ENCODE measurements at places on chromosomes 5 and 9.

DNA sequence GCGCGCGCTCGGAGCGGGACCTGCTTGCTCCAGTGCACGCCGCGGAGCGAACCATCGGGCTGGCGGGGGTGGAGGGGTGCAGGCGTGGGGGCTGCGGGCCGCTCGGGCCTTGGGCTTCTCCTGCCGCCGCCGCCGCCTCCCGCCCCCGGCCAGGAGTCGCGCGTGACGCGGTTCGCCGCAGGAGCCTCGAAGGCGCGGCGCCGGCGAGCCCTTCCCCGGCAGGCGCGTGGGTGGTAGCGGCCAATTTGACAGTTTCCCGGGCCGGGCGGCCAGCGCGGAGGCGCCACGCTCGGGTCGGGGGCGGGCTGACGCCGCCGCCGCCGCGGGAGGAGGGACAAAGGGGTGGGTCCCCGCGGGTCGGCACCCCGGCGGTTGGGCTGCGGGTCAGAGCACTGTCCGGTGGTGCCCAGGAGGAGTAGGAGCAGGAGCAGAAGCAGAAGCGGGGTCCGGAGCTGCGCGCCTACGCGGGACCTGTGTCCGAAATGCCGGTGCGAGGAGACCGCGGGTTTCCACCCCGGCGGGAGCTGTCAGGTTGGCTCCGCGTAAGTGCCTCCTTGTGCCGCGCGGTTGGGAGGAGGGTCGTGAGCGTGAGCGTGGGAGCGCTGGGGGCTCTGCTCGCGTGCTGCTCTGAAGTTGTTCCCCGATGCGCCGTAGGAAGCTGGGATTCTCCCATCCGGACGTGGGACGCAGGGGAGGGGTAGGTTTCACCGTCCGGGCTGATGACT, at the start of gene TJP2:
Gene TJP2, plus strand, starts transcription at position 387 of the 725 bp plus-strand sequence. Its CDS starts 96 bp downstream, at position 483.
- no peak for DNase-seq

DNA sequence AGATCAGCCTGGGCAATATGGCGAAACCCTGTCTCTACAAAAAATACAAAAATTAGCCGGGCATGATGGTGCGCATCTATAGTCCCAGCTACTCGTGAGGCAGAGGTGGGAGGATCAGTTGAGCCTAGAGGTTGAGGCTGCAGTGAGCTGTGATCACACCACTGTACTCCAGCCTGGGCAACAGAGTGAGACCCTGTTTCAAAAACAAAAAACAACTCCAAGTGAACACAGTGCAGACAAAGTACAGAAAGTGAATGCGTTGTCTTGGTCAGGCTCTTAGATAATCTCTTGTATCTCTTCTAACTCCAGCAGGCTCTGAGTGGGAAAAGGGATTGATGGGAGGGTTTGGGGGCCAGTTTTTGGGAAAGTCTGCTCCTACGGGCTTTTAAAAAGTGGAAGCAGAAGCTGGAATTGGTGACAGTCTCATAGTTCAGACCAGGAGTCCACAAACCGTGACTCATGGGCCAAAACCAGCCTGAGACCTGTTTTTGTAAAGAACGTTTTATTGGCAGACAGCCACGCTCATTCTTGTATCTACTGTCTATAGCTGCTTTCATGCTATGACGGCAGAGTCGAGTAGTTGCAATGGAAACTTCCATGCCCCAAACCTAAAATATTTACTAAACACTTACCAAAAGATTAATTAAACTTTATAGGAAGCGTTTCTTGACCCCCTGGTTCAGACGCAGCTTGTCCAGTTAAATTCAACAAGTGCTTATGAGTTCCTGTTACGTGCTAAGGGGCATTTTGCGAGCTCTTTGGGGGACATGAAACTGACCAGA, 32.9 kb downstream of the NDST1 start:
- peak; percentile 49 for DNase-seq

DNA sequence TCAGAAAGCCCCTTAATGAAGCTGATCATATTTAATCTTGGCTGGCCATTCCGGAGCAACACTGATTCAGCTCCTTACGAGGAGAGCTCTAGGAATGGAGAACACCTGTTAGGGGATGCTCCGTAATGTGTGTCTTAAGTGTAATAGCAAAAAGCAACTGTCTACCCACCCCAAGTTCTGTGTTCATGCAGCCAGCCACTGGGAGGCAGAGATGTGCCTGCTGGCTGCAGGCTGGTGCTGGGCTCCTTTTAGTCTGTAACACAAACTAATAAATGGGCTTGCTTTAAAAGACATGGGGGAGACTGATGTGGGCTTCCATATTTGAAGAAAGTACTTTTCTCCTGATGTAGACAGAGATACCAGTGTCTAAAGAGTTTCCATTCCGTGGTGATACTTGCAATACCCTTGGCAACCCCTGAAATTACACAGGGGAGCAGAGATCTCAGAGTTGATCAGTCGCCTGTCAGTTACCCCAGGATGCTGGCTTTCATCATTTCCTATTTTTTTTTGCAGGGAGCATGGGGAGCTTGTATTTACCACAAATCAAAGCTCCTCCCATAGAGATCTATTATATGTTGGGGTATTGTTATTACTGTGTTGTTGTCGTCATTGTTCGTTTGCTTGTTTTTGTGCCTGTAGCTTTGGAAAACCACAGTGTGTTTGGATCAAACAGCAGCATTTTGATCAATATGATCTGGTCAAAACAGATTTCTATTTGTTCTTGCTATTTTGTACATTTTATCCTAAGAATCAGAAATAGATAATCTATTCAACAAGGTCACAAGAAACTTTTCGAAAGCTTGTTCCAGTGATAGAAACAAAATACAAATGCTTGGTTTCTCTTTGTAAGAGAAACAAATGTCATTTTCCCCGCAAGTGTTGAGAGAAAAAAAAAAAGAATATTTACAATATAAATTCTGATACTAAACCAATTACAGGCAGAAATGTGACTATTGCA, 65.8 kb downstream of the MTX3 start:
- no peak for DNase-seq

DNA sequence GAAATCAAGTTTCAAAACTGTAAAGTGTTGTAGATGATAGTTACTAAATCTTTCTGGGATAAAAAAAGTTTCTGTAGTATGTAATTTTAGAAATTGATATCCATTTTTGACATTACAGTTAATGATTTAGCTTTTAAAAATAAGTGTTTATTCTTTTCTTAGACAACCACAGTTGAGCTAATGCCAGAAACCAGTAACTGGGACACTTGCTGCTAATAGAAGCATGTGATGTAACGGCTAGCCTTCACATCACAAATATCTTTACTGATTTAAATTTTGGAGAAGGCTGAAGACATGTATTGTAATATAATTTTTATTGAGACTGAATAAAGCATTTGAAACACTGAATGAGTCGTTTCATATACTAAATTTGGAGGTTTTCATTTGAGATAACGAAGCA, 18.8 kb downstream of the CSNK1G3 start:
- DNase-seq = no peak

- no peak for DNase-seq
Measured at GRCh38 chr5:86983208-86983607, 284.5 kb upstream of the RASA1 start.

Measured in MV-4-11 (cell line).